T-cell (primary cell): ENCODE measurements at places on chromosomes 12 and 14. TPM values are rescaled to one million over a fixed set of nuclear protein-coding genes. Genes with fewer than 3 reads are reported as not detected.
A peak's percentile ranks its signal among the peaks of the same experiment; 100 is the strongest.

- no peak overlapping the region for H3K27ac ChIP-seq
- H3K36me3 ChIP-seq: no peaks in the 10 kb centered on the region
Observed at GRCh38 chr12:47710278-47710677, 4.4 kb upstream of the RPAP3 start.

GRCh38 chr12:132300789-132301722, 28.3 kb downstream of the GALNT9 start:
- no peak overlapping the region for H3K4me3 ChIP-seq
- H3K27ac ChIP-seq: no peak overlapping the region
- H3K36me3 ChIP-seq: no peaks in the 10 kb centered on the region
- DNase-seq: no peak
- H3K4me1 ChIP-seq: no peaks in the 10 kb centered on the region

GRCh38 chr14:101179691-101180211, 276.2 kb upstream of the RTL1 start:
- H3K27ac ChIP-seq: no peak overlapping the region
- H3K4me1 ChIP-seq: no peaks in the 10 kb centered on the region
- H3K4me3 ChIP-seq: no peak overlapping the region
- DNase-seq: no peak

DNA sequence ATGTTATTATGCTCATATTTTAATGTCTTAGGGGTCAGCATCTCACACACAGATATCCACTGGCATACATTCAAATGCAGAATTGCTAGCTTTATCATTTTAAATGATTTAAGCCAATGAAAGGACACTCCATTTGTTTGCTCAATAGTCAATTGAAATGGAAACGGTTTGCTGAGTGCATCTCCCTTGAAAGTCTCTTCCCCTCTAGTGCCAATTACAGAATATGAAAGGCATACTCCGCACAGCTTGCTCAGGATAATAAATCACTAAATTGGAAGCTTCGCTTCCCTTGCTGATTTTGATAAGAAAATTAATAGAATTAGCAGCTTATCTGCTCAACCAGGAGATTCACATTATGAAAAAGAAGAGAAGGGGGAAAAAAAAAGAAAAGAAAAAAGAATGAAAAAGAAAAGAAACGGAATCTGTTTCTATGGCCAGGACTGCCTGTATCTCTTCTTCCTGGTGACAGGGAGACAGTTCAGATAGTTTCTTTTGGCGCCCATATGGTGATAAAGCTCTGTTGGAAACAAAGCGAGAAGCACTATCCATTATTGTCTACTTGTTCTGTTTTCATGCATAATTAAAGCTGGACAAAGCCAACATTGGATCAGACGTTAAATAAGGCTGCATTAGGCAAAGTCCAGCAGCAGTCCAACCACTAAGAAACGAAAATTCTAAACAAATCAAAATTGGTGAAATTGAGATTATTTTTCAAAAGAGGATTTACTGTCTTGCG, 225.0 kb downstream of the GXYLT1 start:
- H3K4me1 ChIP-seq: no peaks in the 10 kb centered on the region
- no peaks in the 10 kb centered on the region for H3K27me3 ChIP-seq
- no peak for DNase-seq
- no peaks in the 10 kb centered on the region for H3K36me3 ChIP-seq
- H3K27ac ChIP-seq: no peak overlapping the region

GRCh38 chr12:21526721-21527345, 737 bp downstream of the SPX start:
- H3K27ac ChIP-seq: no peak overlapping the region
- H3K27me3 ChIP-seq: peaks cover 10% of the 10 kb centered on the region
- H3K4me1 ChIP-seq: no peaks in the 10 kb centered on the region
- DNase-seq: no peak
- peak overlapping the region; percentile 66 for H3K4me3 ChIP-seq

Gene KRT72
- total RNA-seq: 28.7 TPM

DNA sequence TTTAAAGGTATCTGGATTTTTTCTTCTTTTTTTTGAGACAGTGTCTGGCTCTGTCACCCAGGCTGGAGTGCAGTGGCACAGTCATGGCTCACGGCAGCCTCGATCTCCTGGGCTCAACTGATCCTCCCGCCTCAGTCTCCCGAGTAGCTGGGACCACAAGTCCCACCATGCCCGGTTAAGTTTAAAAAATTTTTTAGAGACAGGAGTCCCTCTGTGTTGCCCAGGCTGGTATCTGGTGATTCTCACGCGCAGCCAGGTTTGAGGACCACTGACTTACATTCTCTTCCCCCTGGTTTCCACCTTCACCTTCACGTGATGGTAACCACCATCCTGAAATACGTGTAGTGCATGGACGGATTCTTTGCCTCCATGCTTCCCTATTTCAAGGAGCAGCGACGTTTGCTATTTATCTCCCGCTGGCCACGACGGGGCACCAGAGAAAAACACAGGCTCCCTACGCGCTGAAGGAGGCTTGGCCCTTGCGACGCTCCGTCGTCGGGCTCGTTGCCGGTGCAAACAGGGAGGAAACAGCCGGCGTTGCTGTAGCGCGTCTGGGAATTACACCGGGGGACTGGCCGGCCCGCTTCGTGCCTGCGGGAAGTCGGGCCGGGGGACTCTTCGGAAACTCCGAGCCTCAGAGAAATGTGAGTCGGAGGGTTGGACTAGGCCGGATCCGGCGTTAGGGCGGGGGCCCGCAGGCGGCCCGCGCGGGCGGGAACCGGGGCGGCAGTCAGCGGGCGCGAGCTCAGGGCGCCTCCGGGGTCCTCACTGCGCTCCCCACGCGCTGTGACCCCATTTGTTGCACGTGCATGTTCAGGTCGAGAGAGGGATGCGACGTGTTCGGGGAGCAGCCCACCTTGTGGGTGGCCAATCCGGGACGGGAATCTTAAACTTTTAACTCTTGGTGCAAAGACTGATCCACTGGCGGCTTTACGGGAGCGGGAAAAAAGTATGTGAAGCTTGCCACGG, at the start of gene TCHP:
TCHP (plus strand) TSS at position 492 of the 969 bp plus-strand sequence. CDS start 2,753 bp downstream, outside the sequence.
- H3K36me3 ChIP-seq: no peaks in the 10 kb centered on the region
- H3K4me1 ChIP-seq: peaks cover 8% of the 10 kb centered on the region
- H3K27ac ChIP-seq: peak within 1 kb of the TSS; percentile 66
- peak within 1 kb of the TSS; percentile 82 for H3K4me3 ChIP-seq
- no peaks in the 10 kb centered on the region for H3K27me3 ChIP-seq

- H3K4me1 ChIP-seq: peaks cover 12% of the 10 kb centered on the region
- no peak overlapping the region for H3K27ac ChIP-seq
- H3K36me3 ChIP-seq: peaks cover 10% of the 10 kb centered on the region
- H3K4me3 ChIP-seq: no peak overlapping the region
- H3K27me3 ChIP-seq: no peaks in the 10 kb centered on the region
- no peak for DNase-seq
Observed at GRCh38 chr12:121921066-121921465, 2.7 kb downstream of the CFAP251 start.

DNA sequence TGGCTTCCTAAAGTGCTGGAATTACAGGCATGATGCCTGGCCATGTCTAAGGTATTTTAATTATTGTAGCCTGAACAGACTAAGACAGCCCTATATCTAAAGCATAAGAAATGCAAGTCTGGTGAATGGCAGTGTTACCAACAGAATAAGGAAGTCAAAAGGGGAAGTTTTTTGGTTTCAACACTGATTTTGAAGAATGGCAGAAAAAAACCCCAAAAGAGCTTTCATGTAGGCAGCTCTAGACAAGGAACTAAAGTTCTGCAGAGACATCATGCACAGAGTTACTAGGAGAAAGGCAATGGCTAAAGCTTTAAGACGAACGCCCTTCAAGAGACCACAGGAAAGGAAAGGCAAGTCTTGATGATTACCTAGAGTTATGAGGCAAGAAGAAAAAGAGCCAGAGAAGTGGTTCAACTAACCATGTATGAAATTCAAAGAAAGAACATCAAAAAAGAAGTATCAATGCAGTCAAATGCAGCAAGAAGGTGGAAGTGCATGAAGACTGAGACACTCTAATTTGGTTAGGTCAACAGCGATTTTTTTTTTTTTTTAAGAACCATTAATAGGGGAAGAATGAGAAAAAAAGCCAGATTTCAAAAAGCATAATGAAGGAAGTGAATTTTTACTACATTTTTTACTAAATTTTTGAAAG, 50.8 kb downstream of the RPS6KA5 start:
- H3K27me3 ChIP-seq: no peaks in the 10 kb centered on the region
- no peak for DNase-seq
- no peak overlapping the region for H3K4me3 ChIP-seq

DNA sequence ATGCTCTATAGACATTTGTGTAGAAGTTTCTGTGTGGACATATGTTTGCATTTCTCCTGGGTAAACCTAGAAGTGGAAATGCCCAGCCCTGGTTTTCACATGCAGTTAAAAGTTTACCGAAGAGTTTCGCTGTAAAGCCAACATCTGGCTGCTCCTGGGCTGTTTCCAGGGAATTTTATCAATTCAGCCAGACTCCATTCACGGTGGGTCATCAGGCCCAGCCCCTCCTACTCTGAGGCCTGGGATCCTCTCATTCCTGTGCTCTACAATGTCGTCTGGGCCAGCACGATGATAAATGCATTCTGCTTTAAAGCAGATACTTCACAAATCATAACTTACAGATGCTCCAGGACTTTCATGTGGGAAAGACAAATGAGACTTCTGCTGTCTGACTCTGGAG, 7.1 kb downstream of the NUAK1 start:
- peaks cover 8% of the 10 kb centered on the region for H3K4me1 ChIP-seq
- H3K4me3 ChIP-seq: no peak overlapping the region
- H3K27ac ChIP-seq: no peak overlapping the region
- H3K27me3 ChIP-seq: peaks cover 24% of the 10 kb centered on the region

GRCh38 chr12:45166056-45166455, 49.8 kb upstream of the ANO6 start:
- H3K27ac ChIP-seq: no peak overlapping the region
- H3K4me3 ChIP-seq: no peak overlapping the region
- no peaks in the 10 kb centered on the region for H3K36me3 ChIP-seq
- H3K27me3 ChIP-seq: no peaks in the 10 kb centered on the region
- no peaks in the 10 kb centered on the region for H3K4me1 ChIP-seq

Gene HSPA2
- 1.2 TPM for total RNA-seq

Gene TMX1
- 15.5 TPM for total RNA-seq

Gene ANO2
- not detected for total RNA-seq

Gene ZNF385A
- total RNA-seq: 1.5 TPM

Gene KRT83
- not detected for total RNA-seq

DNA sequence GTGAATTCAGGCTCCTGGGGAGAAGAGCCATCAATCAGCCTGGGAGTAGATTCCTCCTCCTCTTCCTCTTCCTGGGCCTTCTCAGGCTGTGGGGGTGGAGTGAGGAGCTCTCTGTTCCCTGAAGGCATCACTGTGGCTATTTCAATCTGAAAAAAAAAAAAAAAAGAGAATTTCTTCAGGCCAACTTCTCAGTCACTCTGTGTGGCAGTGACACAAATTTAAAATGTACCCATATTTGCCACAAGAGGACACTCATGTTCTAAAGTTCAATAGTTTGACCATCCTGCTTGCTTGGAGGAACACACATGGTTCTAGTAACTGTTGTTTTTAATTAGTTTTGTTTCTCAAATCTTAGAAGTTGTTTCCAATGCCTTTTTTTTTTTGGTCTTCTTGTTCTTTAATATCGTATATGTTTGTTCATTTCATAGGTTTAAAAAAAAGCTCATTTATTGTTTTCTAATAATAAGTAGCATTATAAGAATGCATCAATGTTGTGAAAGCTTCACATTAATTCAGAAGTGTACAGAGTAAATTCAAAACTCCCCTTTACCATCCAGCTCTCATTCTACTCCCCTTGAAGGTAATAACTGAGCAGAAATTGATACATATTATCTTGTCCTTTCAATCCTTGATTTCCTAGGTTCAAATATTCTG, 23.3 kb upstream of the CCER1 start:
- no peaks in the 10 kb centered on the region for H3K4me1 ChIP-seq
- H3K4me3 ChIP-seq: no peak overlapping the region
- no peaks in the 10 kb centered on the region for H3K36me3 ChIP-seq
- H3K27me3 ChIP-seq: no peaks in the 10 kb centered on the region
- H3K27ac ChIP-seq: no peak overlapping the region
- no peak for DNase-seq

Gene AMDHD1
- 1.2 TPM for total RNA-seq

Gene ERP27
- total RNA-seq: 21.8 TPM

- no peaks in the 10 kb centered on the region for H3K27me3 ChIP-seq
- H3K4me3 ChIP-seq: no peak overlapping the region
- peaks cover 9% of the 10 kb centered on the region for H3K4me1 ChIP-seq
- H3K36me3 ChIP-seq: no peaks in the 10 kb centered on the region
Observed at GRCh38 chr12:90091809-90092208, 383.2 kb upstream of the ATP2B1 start.

Gene KLRC2
- total RNA-seq: 1.7 TPM

Gene HCAR1
- not detected for total RNA-seq

Gene SIX6
- not detected for total RNA-seq

- H3K27me3 ChIP-seq: peaks cover 2% of the 10 kb centered on the region
- H3K36me3 ChIP-seq: no peaks in the 10 kb centered on the region
- no peak overlapping the region for H3K4me3 ChIP-seq
- DNase-seq: no peak
Observed at GRCh38 chr12:67531051-67531450, 117.5 kb upstream of the DYRK2 start.

Gene FSCB
- not detected for total RNA-seq

GRCh38 chr12:76037130-76038103, 5.8 kb upstream of the PHLDA1 start:
- no peaks in the 10 kb centered on the region for H3K36me3 ChIP-seq
- peak; percentile 19 for DNase-seq
- H3K27me3 ChIP-seq: no peaks in the 10 kb centered on the region
- H3K4me1 ChIP-seq: peaks cover under 1% of the 10 kb centered on the region
- H3K4me3 ChIP-seq: no peak overlapping the region

DNA sequence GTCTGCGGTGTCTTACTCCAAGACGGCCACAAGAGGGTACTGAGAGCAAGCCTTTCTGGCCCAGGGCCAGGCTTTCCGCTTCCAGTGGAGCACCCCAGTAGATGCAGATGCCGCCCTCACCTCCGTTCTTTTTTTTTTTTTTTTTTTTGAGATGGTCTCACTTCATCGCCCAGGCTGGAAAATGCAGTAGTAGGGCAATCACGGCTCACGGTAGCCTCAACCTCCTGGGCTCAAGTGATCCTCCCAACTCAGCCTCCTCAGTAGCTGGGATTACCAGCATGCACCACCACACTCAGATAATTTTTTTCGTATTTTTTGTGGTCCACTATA, 5.6 kb upstream of the LBHD2 start:
- H3K4me3 ChIP-seq: no peak overlapping the region
- H3K27me3 ChIP-seq: peaks cover 45% of the 10 kb centered on the region
- H3K4me1 ChIP-seq: no peaks in the 10 kb centered on the region
- no peaks in the 10 kb centered on the region for H3K36me3 ChIP-seq
- H3K27ac ChIP-seq: no peak overlapping the region
